Kidney (tissue), 22 donors: ENCODE measurements at places on chromosomes 5 and 9. TPM values are rescaled to one million over a fixed set of nuclear protein-coding genes. Genes with fewer than 3 reads are reported as not detected.

GRCh38 chr5:123482258-123482657 lies 29.7 kb upstream of the CSNK1G3 start:
- no peak for DNase-seq

AIF1L gene
- polyA plus RNA-seq: 439 TPM

IRX1 gene
- polyA plus RNA-seq: 17.3 TPM

- peak; percentile 76 for DNase-seq
These were observed 198.7 kb upstream of the C9orf72 start for GRCh38 chr9:27771803-27772545.

DNA sequence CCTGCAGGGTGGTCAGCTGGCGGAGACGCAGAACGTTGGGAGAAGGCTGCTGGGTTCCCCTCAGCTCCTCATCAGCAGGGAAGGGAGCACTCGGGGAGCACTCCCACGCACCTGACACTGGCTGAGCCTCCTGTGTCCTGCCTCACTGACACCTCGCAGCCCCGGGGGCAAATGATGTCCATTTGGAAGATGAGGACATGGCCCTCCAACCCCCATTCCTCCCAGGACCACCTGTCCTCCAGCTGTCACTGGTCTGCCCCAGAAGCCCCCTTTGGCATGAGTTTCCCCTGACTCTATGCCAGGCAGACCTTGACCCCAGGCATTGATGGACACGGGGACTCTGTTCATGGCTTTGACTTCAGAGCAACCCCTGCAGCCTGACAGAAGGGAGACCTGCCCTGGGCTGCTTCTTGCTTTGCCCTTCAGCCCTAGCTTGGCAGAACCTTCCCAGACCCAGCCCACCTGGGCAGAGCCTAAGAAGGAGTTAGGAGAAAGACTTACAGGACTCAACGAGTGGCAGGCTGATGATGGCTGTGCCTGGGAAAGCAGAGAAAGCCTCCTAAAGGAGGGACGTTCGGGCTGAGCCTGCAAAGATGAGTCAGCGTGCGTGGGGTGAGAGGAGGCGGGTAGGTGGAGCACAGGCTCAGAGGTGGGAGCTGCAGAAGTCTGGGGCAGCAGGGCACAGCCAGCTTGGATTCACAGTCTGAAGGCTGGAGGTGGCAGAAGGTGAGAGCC lies 90.6 kb downstream of the LMX1B start:
- peak; percentile 48 for DNase-seq

GRCh38 chr5:150734579-150735384 lies 24.0 kb downstream of the DCTN4 start:
- DNase-seq: no peak

- peak; percentile 79 for DNase-seq
These were observed 74.4 kb downstream of the SLC28A3 start for GRCh38 chr9:84266087-84266561.

- DNase-seq: no peak
These were observed 52.4 kb upstream of the SHISAL2B start for GRCh38 chr5:64637837-64638443.

DNA sequence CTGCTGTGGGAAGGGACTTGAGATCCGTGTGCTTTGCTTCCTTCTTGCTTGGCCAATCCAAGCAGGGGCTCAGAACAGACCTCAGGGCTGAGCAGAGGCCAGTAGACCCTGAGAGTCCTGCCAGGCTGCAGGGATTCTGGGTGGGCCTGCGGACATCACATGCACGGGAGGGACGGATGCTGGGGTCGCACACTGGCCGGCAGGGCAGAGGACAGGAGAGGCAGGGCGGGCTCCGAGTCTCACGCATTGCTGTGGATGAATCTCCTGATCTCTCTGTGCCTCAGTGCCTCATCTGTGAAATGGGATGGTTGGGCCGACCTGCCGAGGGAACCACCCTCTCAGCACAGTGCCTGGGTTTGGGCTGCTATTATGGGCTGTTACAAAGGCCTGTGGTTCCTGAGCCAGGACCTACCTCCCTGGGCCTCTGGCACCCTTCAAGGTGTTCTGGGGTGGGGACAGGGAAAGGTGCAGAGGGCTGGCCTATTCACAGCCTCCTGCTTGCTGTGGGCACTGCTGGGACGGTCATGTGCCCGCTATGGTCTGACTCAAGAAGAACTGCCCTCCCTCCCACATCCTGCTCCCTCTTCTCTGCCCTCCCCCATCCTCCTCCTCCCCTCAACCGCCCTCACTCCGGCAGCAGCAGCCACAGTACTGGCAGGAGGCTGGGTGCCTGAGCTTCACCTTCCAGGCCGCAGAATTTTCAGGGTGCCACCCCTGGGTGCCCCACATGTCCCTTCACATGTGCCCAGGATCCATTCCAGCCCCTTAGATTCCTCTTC lies 43.3 kb downstream of the NCS1 start:
- DNase-seq: no peak
